Stimulated activated CD8-positive, alpha-beta memory T cell treated with anti-CD3 and anti-CD28 coated beads, Interleukin-15, amount 100 ng/mL, for 1 hour (primary cell): ENCODE measurements at places on chromosomes 7 and 10.
A peak's percentile ranks its signal among the peaks of the same experiment; 100 is the strongest.

DNA sequence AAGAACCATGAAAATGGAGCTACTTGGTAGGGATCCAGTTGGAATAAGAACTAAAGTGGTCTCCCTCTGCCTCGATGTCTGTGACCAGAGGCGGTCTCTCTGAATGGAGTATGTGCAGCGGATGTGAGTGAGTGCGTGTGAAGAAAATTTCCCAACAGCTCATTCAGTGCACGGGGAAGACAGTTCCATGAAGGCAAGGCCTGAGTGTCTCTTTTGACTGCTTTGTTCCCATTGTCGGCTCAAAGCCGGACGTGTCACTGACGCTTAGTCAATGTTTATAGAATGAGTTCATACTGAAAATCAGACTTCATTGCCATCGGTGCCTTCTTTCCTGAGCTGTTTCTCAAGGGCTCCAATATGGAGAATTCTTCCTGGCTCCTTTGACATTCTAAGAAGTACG lies 55.3 kb upstream of the GRB10 start:
- no peak for DNase-seq

GRCh38 chr10:72297281-72297804 lies 23.6 kb downstream of the DDIT4 start:
- DNase-seq, result peak; percentile 86

- DNase-seq, result no peak
These were observed 18.2 kb downstream of the TSPAN33 start for GRCh38 chr7:129162732-129163131.

DNA sequence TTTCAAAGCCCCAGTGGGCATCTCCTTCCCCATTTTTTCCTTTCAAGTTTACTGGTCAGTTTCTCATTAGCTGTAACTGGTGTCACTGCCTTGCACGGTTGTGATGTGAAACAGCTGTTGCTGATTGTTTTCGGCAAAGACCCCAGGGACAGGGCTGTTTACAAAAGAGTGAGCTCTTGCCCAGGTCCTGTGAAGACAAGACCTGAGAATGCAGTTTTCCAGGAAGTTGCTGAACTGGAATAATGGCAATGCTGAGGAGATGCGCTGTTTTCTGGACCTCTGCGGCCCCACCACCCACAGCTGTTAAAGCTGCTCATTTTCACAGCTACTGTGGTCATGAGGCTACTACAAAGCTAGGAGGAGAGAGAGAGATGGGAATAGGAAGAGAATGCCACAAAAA lies 116.6 kb upstream of the RSU1 start:
- no peak for DNase-seq

GRCh38 chr10:86944471-86944870 lies 12.9 kb downstream of the MMRN2 start:
- no peak for DNase-seq

DNA sequence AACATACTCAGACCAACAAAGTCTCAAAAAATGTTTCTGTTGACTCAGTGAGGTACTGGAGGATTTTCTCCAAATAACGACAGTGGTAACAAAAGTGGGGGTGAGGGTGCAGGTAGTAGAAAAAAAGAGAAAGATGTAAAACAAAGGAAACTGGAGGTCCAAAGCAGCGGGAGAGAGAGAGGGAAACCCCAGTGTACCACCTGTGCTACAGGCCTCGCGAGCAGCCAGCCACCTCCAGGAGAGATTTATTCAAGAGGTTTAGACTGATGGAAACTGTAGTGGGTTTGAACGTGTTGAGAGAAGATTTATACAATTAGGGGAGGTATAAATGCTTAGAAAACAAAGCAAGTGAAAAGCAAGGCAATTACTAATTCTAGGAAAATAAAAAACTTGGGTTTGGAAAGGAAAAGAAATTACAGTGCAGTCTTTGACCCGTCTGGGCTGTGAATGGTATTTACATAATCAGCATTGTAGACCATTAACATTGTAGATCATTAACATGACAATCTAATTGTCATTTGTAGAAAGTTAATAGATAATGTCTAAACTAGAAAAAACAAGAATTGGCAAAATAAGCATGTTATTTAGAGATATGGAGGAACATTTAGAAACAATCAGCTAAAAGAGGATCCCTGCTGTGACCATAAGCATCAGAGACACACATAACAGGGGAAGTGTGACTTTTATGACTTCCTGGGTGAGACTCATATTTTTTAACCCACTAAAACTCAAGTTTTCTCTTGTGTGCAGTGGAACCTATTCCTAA lies 180.0 kb downstream of the RELN start:
- DNase-seq, result no peak

GRCh38 chr10:120415709-120416330 lies 41.2 kb upstream of the PLPP4 start:
- DNase-seq, result no peak

GRCh38 chr10:69904533-69904932 lies 102.8 kb downstream of the COL13A1 start:
- DNase-seq, result no peak

DNA sequence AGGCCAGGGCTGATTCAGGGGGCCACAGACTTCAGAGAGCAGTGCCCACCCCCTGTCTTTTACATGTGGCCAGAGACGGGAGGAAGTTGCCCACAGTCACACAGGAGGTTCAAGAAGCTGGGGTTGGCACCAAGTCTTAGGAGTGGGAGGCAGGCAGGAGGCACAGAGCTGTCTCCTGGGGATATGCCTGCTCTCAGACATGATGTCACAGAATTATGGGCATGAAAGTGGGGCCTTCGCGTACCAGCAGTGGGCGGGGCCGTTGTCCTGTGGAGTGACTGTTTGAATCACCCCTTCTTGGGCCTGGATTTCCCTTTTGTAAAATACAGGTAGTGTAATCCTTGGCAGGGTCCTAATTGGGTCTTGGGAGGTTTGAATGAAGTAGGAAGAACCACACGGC lies 81.2 kb upstream of the PPIF start:
- DNase-seq, result no peak

- DNase-seq, result no peak
These were observed 4.3 kb upstream of the YKT6 start for GRCh38 chr7:44196450-44196872.

- DNase-seq, result no peak
These were observed 24.0 kb downstream of the TMEM176A start for GRCh38 chr7:150824379-150825177.

DNA sequence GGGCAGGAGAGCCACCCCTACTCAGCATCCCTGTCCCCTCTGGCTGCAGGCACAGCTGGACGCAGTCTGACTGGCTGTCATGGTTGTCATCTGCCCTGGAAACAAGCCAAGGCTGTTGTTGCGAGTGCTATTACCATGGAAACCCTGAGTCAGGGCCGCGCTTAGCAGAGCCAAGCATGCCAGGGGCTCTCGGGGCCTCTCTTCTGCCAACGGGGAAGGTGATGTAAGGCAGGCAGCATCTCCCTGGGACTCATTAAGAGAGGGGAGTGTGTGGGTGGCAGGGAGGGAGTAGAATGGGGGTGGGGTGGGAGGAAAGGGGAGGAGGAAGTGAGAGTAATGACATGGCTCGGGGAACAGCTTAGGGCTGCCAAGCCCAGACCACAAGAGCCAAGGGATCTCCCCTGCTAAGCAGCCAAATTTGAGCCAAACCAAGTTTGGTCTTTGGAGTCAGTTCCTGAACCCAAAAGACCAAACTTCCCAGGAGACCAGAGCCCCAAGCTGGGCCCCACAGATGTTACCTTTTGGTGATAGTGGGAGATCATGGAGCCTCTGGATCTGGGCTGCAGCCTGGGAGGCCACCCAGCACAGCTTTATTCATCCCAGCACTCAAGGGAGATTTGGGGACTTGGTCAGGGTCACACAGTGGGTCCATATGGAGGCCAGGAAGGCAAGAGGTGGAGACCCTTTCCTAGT lies 67.6 kb downstream of the TMEM130 start:
- DNase-seq, result no peak

DNA sequence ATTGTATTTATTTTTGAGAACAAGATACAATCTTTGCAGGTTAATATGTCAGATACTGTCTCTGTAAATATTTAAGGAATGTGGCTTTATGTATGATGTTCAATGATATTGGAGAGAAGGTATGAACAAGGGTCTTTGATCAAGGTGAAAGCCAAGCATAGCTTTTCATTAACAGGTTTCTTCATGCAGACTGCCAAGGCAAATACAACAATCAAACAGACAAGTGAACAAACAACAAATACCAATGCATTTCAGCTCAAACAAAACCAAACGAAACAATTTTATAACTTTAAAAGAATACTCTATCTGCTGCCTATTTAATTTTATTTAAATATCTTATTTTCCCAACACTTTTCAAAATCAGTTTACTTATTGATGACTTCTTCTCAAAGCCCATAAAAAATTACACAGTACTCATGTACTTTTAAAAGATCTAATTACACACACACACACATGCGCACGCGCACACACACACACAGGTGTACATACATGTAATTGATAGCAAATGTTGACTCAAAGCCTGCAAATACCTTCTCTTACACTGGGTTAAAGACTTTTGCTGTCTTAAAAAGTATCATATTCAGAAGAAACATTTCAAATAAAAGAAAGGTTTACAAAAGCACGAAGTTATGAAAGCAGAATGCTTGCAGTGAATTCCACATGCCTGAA lies 201.1 kb upstream of the CCDC6 start:
- no peak for DNase-seq

GRCh38 chr10:76487582-76487981 lies 1056.2 kb downstream of the LRMDA start:
- DNase-seq, result no peak

DNA sequence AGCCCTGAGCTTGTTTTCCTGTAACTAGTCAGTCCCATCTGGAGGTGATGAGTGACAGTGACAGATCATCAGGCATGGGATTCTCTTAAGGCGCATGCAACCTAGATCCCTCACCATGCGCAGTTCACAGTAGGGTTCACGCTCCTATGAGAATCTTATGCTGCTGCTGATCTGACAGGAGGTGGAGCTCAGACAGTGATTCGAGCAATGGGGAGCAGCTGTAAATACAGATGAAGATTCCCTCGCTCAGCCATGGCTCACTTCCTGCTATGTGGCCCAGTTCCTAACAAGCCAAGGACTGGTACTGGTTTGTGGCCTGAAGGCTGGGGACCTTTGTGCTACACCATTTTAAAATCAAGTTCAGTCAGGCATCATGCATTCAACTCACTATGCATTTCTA lies 221.7 kb downstream of the KIAA1217 start:
- DNase-seq, result no peak

GRCh38 chr7:157668221-157668883 lies 331.5 kb downstream of the DNAJB6 start:
- DNase-seq, result no peak

GRCh38 chr10:114138581-114138980 lies 35.4 kb downstream of the CCDC186 start:
- no peak for DNase-seq

GRCh38 chr10:35331894-35332640 lies 4.2 kb upstream of the CCNY start:
- DNase-seq, result no peak

- no peak for DNase-seq
These were observed 652 bp downstream of the ATOH7 start for GRCh38 chr10:68231106-68231816.

DNA sequence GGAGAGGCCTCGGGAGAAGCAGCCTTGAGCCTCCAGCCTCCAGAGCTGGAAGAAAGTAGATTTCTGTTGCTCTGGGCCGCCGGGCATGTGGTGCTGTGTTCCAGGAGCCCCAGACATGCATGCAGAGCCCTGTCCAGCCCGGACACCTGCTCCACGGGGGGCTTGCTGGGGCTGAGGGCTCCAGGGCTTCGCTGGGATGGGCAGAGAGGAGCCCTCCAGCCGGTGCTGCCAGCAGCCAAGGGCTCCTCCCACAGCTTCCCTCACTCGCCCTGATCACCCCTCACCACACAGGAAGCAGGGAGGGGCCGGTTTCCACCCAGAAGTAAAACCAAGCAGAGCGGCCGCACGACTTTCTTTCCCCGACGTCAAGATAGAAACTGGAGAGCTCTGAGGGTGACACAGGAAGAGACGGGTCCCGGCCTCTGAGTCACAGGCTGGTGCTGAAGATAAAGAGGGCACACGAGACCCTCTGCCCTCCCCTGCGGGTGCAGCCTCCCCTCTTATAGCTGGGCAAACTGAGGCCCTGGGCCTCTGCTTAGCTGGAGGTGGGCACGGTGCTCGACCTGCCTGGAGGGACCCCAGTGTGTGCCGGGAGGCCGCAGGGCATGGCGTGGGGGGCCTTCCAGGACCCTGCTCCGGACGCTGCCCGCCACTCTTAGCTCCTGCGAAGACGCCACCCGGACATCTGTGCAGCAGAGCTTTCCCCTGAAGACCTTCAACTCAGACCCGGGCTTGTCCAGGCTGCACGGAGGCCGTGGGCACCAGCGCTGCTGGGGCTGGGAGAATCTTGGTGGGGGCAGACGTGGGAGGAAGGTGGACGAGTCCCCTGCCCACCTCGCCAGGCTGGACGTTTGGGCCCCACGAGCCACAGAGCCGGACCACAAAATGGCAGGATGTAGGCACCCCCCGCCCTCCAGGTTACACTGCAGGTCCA lies 31.1 kb downstream of the ADAP1 start:
- peak; percentile 85 for DNase-seq

GRCh38 chr7:127924874-127925273 lies 106.4 kb downstream of the LRRC4 start:
- no peak for DNase-seq

DNA sequence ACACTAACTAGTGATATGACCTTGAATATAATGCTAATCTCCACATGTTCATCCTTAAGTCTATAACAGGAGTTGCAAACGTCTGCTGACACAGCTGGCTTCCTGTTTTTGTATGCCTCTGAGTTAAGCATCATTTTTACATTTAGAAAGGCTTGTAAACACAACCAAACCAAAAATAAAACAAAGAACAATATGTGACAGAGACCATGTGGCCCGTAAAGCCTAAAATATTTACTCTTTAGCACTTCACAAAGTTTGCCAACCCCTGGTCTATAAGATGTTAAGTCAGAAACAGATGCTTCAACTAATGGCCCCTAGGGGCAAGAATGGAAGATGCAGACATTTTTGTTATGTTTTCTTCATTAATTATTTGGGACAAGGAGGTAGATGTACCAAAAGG lies 109.3 kb downstream of the CPEB3 start:
- DNase-seq, result no peak

DNA sequence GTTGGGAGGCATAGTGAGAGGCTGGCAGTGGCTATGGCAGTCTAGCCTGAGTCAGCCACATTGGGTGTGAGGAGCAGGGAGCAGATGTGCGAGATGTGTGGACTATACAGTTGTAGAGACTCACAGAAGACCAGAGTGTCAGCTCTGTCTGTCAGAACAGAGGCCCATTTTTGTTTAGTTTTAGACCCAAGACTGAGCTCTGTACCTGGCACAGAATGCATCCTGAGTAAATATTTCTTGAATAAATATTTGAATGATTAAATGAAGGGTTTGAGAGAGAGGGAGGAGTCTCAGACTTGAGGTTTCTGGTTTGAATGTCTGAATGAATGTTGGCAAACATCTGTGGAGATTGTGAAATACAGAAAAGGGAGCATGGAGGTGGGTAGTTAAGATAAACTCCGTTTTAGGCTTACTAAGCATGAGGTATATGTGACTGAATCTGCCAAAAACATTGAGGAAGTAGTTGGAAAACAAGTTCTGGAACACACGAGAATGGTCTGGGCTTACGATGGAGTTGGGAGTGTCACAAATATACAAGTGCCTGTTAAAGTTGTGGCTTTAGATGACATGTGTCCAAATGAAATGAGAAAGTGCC lies 3.6 kb downstream of the SEC23IP start:
- no peak for DNase-seq

GRCh38 chr10:80411681-80412220 lies 3.4 kb downstream of the PRXL2A start:
- DNase-seq, result no peak
